ENCODE measurements at places on chromosomes 3 and 15.

GRCh38 chr3:144942093-144942837, 970.6 kb downstream of the DIPK2A start:
- H3K27me3 ChIP-seq, result no peaks in the 10 kb centered on the region
- no peak overlapping the region for H3K4me3 ChIP-seq
- DNase-seq, result no peak
- H3K27ac ChIP-seq, result no peak overlapping the region
- H3K4me1 ChIP-seq, result no peaks in the 10 kb centered on the region

GRCh38 chr15:59532770-59533379, 78.7 kb upstream of the GCNT3 start:
- H3K36me3 ChIP-seq, result no peaks in the 10 kb centered on the region
- no peak overlapping the region for H3K4me3 ChIP-seq
- H3K27me3 ChIP-seq, result peaks cover 1% of the 10 kb centered on the region
- no peak overlapping the region for H3K27ac ChIP-seq

DNA sequence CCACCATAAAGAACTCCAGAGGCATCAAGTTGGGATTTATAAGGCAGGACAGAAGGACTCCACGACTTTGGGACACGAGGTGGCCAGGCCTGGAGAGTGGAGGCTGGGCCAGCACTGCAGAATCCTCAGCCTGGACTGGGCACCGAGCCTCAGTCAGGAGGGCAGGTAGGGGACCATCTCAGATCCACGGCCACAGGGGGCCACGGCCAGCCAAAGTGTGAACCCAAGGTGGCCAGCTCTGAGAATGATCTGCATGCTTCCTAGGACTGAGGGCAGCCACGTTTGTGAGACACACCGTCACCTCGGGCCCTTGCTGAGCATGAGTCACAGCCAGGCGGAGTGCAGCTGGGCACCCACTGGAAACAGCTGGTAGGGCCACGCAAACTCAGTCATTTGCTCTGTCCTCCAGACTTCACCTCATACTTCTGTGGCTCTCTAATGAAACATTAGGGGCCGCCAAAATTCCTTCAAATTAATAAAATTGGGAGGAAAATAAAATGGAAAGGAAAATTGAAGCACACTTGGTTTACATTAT, 65.8 kb downstream of the CTNNB1 start:
- no peaks in the 10 kb centered on the region for H3K36me3 ChIP-seq
- no peak overlapping the region for H3K27ac ChIP-seq
- H3K27me3 ChIP-seq, result no peaks in the 10 kb centered on the region
- no peak for DNase-seq
- no peak overlapping the region for H3K4me3 ChIP-seq

GRCh38 chr3:100891827-100892226, 101.4 kb downstream of the ABI3BP start:
- no peaks in the 10 kb centered on the region for H3K36me3 ChIP-seq
- H3K4me3 ChIP-seq, result no peak overlapping the region
- no peak for DNase-seq
- H3K27me3 ChIP-seq, result peaks cover 7% of the 10 kb centered on the region
- peaks cover 2% of the 10 kb centered on the region for H3K4me1 ChIP-seq

GRCh38 chr3:127531821-127532220, 58.7 kb downstream of the TPRA1 start:
- no peak overlapping the region for H3K27ac ChIP-seq
- H3K27me3 ChIP-seq, result peaks cover 6% of the 10 kb centered on the region
- H3K4me1 ChIP-seq, result peaks cover 3% of the 10 kb centered on the region
- no peaks in the 10 kb centered on the region for H3K36me3 ChIP-seq

- H3K27ac ChIP-seq, result peak overlapping the region; percentile 67
- H3K4me3 ChIP-seq, result no peak overlapping the region
- peaks cover 39% of the 10 kb centered on the region for H3K4me1 ChIP-seq
- H3K27me3 ChIP-seq, result no peaks in the 10 kb centered on the region
- peaks cover 50% of the 10 kb centered on the region for H3K36me3 ChIP-seq
Observed at GRCh38 chr3:152452318-152452717, 183.6 kb downstream of the MBNL1 start.

DNA sequence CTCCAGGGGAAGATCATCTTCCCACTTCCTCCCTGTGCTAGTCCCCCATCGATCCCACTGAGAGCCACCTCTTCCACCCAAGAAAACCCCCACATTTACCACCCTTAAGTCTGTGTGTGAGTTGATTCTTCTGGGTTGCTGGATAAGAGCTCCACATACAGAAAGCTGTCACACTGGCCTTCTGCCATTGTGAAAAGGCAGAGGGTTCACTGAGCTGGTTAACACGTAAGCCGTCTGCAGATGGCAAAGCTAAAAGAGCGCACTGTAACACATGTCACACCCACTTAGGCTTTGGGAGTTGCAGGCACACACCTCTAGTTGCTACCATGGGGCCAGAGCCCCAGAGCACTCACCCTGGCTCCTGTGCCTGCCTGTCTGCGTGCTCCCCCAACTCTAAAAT, 309.8 kb upstream of the LRRC3B start:
- no peak for DNase-seq
- H3K27me3 ChIP-seq, result no peaks in the 10 kb centered on the region
- no peaks in the 10 kb centered on the region for H3K4me1 ChIP-seq

DNA sequence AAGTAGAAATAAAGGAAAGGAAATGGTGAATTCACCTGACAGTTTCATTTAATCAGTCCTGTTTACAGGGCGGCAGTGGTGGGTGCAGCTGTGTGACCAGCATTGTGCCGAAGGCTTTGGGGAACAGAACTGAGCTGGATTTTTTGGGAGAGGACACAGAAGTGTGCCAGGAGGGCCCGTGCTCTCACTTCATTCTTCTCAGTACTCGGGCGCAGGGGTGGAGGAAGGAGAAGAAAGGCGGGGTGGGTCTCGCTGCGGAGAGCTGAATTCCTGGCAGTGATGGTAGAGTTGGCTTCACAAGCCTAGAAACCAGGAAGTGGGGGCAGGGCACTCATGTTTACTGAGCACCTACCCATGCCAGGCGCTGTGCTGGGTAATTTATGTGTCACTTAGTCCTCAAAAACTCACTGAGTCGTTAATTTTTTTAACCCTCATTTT, 64.6 kb downstream of the CRTC3 start:
- peak overlapping the region; percentile 97 for H3K27ac ChIP-seq
- DNase-seq, result peak; percentile 80
- H3K36me3 ChIP-seq, result peaks cover 14% of the 10 kb centered on the region
- no peaks in the 10 kb centered on the region for H3K27me3 ChIP-seq

DNA sequence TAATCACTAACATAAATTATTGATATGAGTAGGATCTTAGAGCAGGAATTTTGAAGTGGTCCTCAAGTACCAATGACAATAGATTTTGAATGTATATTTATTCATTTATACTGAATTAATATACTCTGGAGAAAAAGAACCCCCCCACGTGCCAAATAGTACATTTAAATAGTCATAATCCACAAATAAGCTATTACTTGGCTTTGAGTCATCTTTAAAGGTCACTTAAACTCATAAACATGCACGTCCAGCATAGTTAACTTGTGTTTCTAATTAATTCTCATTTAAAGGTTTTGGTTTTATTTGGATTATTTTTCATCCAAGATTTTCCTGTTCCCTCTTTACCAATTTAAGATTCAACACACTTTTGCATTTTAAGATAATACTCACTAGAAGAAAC, 35.1 kb downstream of the FGF7 start:
- H3K4me1 ChIP-seq, result no peaks in the 10 kb centered on the region
- no peak overlapping the region for H3K27ac ChIP-seq
- H3K27me3 ChIP-seq, result peaks cover 5% of the 10 kb centered on the region
- no peaks in the 10 kb centered on the region for H3K36me3 ChIP-seq
- H3K4me3 ChIP-seq, result no peak overlapping the region

DNA sequence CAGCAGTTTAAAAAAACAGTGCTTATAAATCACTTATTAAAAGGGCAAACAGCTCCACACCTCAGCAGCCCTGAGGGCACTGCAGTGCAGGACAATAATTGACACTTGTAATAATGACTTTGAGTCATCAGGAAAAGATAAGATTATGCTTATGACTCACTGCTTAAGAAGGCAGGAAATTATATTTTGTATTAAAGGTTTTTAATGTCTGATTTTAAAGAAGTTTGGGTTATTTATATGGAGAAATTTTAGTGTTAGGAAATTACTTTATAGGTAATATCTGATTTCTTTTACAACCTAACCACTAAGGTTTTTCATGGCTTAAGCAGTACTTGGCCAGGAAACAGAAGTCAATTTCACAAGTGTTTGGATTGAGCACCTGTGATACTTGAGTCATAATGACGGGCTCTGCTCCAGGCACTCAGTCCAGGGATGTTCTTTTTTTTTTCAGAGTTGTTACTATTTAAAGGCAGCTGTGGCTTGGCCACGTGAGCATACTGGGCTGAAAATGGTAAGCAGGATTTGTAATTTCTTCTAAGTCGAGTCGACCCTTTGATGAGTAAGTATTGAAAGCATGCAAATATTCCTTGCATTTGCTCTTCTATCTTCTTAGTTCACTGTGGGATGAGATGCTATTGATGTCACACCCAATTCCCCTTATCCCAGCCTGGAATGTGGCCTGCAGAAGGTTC, 21.6 kb upstream of the SLC6A20 start:
- no peak overlapping the region for H3K27ac ChIP-seq
- peaks cover 8% of the 10 kb centered on the region for H3K4me1 ChIP-seq
- H3K4me3 ChIP-seq, result no peak overlapping the region
- H3K27me3 ChIP-seq, result no peaks in the 10 kb centered on the region

DNA sequence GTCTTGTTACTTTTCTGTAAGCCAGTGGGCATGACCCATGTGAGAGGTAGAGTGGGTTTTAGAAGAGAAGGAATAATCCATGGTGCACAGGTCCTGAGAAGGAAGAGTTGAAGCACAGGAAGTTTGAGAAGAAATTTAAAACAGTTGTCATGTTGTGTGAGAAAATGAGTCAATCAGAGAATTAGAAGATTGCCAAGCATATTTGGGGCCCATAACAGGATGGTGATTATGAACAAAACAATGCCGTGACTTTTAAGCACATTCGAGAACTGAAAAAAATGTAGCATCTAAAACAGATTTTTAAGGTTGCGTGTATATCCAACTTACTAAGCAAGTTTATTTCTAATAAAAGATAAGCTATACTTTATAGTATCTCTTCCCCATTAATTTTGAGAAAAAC, 198.7 kb downstream of the RORA start:
- no peak overlapping the region for H3K27ac ChIP-seq
- peaks cover 3% of the 10 kb centered on the region for H3K27me3 ChIP-seq
- no peaks in the 10 kb centered on the region for H3K36me3 ChIP-seq
- DNase-seq, result no peak

DNA sequence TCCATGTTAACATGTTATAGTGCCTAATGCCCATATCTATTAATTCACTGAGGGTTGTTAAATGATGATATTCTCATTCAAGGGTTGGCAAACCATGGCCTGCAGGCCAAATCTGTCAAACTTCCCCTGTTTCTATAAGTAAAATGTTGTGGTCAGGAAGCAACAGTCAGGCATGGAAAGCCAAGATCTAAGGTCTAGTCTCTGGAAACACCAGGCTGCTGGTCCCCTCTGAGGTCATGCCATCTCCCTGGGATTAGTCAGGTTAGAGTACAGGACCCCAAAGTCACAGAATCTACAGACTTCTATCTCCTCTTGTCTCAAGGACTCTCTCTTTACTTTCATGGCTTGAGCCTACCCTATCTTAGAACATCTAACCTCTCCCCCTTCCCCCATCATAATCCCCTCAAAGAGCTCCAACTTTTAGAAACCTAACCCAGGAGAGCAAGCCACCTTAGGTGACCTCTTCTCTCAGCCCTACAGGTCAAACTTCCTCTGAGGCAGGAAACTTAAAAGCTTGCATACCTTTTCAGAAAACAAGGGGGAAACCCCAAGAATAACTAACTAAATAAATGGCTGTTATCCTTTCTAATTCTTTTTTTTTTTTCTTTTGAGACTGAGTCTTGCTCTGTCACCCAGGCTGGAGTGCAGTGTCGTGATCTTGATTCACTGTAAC, 15.3 kb upstream of the HERC1 start:
- no peak for DNase-seq
- no peak overlapping the region for H3K27ac ChIP-seq
- no peaks in the 10 kb centered on the region for H3K27me3 ChIP-seq
- H3K36me3 ChIP-seq, result no peaks in the 10 kb centered on the region
- peaks cover 12% of the 10 kb centered on the region for H3K4me1 ChIP-seq

- no peaks in the 10 kb centered on the region for H3K4me1 ChIP-seq
- no peaks in the 10 kb centered on the region for H3K27me3 ChIP-seq
- no peak overlapping the region for H3K27ac ChIP-seq
- DNase-seq, result no peak
- no peaks in the 10 kb centered on the region for H3K36me3 ChIP-seq
- no peak overlapping the region for H3K4me3 ChIP-seq
Observed at GRCh38 chr3:168828943-168829342, 733.2 kb upstream of the GOLIM4 start.

DNA sequence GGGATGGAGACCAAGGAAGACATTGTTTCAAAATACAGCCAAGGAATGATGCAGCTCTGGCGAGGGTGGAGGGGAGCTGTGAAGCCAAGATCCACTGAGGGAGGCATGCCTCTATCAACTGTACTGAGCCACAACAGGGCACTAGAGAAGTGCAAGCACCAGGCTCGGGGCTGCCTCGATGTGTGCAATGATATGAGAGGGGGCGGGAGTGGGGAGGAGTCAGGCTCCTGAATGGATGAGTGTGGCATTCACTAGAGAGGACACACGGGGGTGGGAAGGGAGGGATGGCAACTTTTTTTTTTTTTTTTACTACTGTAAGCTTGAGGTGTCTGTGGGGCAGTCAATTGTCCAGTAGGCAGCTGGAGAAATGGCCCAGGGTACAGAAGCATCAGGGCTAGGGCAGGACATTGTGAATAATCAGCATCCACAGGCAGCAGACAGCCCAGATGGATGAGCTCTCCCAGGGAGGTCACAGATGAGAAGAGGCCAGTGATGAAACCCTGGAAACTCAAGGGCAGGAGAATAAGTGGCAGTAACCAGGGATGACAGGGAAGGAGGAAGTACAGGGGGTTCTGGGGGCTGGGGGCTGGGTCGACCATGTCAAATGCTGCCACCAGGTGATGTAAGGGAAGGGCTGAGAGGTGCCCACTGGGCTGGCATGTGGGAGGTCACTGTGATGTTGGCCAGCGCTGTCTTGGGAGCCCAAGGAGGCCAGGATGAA, 5.9 kb downstream of the STOML1 start:
- H3K4me1 ChIP-seq, result peaks cover 46% of the 10 kb centered on the region
- no peaks in the 10 kb centered on the region for H3K27me3 ChIP-seq
- no peak overlapping the region for H3K4me3 ChIP-seq

GRCh38 chr15:77631745-77632533, 773 bp downstream of the LINGO1 start:
- H3K27me3 ChIP-seq, result peaks cover 52% of the 10 kb centered on the region
- no peak for DNase-seq
- H3K4me3 ChIP-seq, result no peak overlapping the region

GRCh38 chr3:31297726-31298298, 234.9 kb upstream of the STT3B start:
- peaks cover 2% of the 10 kb centered on the region for H3K4me1 ChIP-seq
- no peak for DNase-seq
- H3K27ac ChIP-seq, result no peak overlapping the region
- no peak overlapping the region for H3K4me3 ChIP-seq

GRCh38 chr3:10599017-10599416, 93.6 kb upstream of the ATP2B2 start:
- no peaks in the 10 kb centered on the region for H3K36me3 ChIP-seq
- DNase-seq, result no peak
- no peak overlapping the region for H3K4me3 ChIP-seq
- H3K4me1 ChIP-seq, result peaks cover 21% of the 10 kb centered on the region
- peaks cover 33% of the 10 kb centered on the region for H3K27me3 ChIP-seq

- H3K4me1 ChIP-seq, result peaks cover 99% of the 10 kb centered on the region
- peak overlapping the region; percentile 63 for H3K4me3 ChIP-seq
- H3K27ac ChIP-seq, result peak overlapping the region; percentile 98
Observed at GRCh38 chr15:55279746-55280351, 9.8 kb downstream of the RAB27A start.

All from activated naive CD8-positive, alpha-beta T cell treated with anti-CD3 and anti-CD28 coated beads, Interleukin-2, amount 50 U/mL, for 24 hours (primary cell).